ENCODE measurements at places on chromosomes 3 and 15.
A peak's percentile ranks its signal among the peaks of the same experiment; 100 is the strongest.

GRCh38 chr3:189297932-189298331, 126.2 kb downstream of the TPRG1 start:
- DNase-seq = no peak

- no peak for DNase-seq
Observed at GRCh38 chr3:160435095-160435494, 14.5 kb downstream of the TRIM59 start.

GRCh38 chr3:167456157-167456799, 17.6 kb downstream of the SERPINI2 start:
- DNase-seq = no peak

- DNase-seq = peak; percentile 60
Observed at GRCh38 chr3:157872902-157873301, 233.3 kb downstream of the SHOX2 start.

GRCh38 chr3:102135316-102135715, 286.0 kb downstream of the NFKBIZ start:
- no peak for DNase-seq

DNA sequence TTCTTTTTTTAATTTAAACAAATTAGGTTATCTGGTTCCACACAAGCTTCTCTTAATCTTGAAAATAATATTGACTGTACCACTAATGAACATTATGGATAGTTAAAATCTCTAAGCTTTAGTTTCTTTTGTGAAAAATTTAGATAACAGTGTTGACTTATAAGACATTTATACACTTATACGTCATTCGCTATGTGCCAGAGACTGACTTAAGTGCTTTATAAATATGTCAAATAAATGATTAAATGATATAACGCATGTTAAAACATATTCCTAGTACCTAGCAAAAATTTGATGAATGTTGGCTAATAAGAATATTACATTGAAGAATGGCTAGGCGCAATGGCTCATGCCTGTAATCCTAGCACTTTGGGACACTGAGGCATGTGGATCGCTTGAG, 96.3 kb downstream of the PCCB start:
- no peak for DNase-seq

- DNase-seq = no peak
Observed at GRCh38 chr15:90553248-90553745, 23.6 kb downstream of the CRTC3 start.

DNA sequence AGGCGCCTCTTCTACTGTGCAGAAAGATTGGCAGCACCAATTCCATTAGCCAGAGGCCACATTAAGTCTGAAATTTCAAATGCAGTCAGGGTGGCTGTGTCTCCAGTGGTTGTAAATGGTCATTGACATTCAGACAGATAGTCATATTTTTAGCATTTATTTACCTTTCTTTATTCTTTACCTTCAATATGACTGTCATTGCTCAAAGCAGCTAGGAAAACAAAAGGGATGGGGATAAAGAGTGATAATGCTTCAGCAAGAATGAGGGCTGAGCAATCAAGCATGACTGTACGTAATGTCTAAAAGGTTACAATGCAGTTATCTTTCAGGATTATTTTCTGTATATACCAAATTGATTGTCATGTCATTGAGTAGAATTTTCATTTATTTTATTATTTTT, 360.4 kb downstream of the EFHB start:
- DNase-seq = no peak

All from right cardiac atrium (tissue), 5 donors.